AG08396 (cell line): ENCODE measurements at places on chromosomes 4 and X.
A peak's percentile ranks its signal among the peaks of the same experiment; 100 is the strongest.

DNA sequence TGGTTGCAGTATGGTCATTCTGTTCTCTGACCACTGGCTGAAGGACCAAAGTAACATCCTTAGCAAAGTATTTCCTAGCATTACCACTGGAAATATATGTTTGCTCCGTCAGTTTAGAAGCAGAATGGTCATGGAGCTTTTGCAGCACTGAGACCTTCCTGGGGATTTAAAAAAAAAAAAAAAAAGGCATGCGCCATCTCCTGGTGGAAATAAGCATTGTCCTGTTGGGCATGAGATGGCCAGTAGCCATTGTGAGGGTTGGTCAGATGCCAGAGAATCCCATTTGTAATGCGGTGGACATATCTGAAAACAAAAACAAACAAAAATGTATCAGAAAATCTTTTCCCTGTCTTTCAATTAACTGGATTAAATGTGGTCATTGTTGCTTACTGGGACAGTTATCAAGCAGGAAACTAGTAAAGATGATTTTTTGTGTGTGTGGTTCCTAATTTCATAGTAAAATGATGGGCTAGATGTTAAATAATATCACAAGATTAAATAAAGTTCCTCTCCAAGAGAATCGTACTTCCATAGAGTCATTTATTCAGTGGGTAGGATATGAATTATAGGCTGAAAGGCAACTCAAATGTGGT lies 139.6 kb downstream of the SOWAHB start:
- peak; percentile 55 for DNase-seq

DNA sequence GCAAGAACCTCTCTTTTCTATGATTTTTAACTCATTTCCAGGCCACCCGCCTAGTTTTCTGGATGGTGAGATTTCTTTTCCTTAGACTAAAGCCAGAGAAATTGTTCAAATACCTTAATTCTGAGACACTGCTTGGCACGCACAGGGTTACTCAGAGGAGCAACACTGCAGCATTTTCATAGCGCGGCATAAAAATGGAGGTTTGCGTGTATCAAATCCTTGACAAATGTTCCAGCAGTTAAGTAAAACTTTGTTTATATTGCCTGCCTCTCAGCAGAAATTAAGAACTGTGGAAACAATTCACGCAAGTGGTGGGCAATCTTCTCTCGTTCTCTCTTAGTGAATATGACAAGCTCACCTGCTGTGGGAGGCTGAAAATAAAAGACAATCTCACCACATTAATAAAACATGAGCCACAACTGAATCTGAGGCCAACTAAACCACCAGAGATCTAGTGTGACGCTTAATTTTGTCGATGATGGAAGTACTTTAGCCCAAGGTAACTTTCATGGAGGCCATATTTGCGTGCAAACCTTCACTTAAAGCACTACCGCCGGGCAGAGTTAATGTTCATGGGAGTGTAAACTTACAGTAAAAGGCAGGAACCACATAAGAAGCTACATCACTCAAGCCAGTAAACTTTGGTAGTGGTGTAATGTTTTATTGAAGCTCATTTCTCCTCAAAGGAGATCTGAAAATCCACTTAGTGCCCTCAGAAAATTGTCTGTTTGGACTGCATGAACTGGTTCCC lies 894.8 kb upstream of the EPHA5 start:
- peak; percentile 18 for DNase-seq

GRCh38 chr4:78292341-78292740 lies 235.2 kb downstream of the FRAS1 start:
- no peak for DNase-seq

DNA sequence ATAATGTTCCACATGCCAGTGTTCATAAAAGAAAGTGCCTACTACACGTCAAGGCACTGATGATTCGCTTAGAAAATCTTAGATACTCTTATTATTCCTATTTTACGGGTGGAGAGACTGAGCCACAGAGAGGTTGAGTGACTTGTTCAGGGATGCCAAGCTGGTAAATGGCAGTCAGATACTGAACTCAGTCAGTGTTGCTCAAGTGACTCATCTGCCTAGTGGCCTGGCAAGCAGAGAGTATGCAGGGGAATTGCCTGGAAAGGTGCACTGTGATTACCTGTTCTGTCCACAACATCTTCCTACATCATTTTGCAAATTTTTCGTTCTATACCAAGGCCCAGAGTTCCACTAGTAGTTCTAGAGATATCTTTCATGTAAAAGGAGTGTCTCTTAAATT lies 68.4 kb downstream of the RAPGEF2 start:
- no peak for DNase-seq

- no peak for DNase-seq
Measured at GRCh38 chr4:27020203-27020602, 159.6 kb downstream of the STIM2 start.

GRCh38 chrX:70922774-70923473 lies 8.0 kb downstream of the SLC7A3 start:
- no peak for DNase-seq

- DNase-seq = no peak
Measured at GRCh38 chr4:154658680-154659405, 46.4 kb upstream of the FGG start.

- DNase-seq = no peak
Measured at GRCh38 chr4:86633854-86634253, 39.7 kb downstream of the PTPN13 start.

DNA sequence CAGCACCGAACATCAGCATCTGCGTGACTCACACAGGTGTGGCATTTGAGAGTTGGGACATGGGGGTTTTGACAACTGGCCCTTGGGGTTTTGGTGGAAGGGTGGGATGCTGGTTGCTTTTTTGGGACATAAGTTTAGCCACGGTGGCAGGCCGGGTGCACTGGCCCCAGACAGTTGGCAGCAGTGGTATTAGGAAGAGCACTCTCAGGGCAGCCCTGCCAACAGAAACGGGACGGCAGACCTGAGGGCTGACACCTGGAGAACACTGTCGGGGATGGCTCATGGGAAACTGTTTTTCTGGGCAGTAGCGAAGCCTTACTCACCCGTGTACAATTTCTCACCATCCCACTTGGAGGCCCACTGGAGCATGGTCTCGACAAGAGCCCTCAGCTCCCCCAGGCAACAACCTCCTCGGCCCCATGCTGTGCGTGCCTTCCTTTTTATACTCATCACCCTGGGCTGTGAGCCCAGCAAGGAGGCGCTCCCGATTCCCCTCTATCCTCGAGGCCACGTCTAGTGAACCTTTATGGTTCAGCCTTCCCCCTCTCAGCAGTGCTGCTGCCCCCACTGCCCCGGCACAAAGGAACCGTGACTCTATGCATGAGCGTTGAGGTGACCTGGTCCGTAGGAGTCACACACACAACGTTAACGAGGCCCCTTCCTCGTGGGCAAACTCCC lies 30.6 kb downstream of the WDR1 start:
- no peak for DNase-seq

DNA sequence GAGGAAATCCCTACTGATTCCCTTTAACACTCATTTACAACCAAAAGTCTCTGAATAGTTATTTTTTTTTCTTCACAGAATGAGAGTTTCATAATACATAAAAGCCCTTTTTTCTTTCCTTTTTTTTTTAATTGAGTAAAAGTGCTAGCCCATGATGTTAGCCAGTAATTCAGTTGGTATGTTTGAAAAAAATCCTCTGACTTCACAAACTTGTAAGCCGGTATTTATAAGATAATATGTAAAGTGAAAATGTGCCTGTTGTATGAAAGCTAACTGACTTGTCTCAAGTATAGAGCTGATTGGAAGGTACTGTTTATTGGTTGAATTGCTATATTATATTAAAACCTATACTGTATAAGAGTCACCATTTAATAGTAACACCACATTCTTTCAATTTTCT lies 70.2 kb upstream of the NEIL3 start:
- DNase-seq = no peak

DNA sequence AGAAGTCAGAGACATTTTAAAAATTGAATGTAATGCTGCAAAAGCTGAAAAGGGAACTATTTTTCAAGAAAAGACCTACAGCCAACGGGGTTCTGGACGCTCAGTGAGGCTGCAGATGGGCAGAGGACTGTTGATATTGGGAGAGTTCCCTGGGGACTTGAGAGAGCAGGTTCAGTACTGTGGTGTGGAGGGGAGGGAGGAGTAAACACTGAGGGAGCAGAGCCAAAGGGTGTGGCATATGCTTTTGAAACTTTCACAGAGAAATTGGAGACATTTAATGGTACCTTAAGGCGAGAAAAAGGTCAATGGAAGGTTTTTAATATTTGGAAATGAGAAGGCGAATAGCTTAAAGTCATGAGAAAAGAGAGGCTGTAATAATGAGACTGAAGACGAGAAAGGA lies 62.2 kb upstream of the GPM6A start:
- no peak for DNase-seq

- no peak for DNase-seq
Measured at GRCh38 chr4:53640576-53641453, 49.5 kb upstream of the LNX1 start.

DNA sequence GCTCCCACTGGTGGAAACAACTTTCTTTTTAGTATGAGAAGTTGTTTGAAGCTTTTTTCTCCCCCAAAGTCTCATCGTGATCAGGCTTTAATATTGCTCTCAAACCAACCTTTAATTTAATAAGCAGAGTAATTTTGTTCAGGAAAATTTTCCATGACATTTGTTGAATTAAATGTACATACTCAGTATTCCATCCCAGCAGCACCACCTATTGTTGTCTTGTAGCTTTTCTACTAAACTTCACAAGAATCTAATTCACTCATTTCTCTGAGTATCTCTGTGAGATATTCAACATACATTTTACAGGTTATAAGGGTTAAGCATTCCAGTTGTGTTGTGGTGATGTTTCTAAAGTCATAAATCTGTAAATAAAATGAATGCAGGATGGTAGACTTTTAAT lies 218.3 kb upstream of the HAND2 start:
- DNase-seq = no peak

DNA sequence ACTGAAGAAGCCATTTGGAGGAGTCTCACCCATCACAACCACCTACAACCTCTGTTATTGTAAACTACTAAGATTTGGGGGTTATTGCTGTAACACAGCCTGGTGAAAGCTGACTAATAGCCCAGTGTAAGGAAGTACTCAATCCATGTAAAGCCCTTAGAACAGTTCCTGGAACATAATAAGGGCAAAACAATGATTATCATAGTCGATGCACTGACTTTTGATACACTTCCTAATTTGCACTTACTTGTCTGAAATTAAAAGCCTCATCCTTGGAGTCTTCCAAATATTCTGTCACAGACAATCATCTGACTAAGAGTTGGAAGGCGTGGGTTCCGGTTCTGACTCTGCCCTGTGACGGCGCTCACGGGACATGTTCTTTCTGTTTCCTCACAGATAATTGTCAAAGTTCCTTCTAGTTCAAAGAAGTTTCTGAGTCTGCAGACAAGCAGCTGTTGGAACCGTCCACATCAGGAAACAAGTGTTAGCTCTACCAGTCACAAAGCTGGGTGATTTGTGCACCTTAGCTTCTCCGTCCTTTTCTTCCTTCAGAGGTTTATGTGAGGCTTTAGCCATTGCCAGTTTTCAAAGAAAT lies 33.4 kb upstream of the RASGEF1B start:
- DNase-seq = no peak

DNA sequence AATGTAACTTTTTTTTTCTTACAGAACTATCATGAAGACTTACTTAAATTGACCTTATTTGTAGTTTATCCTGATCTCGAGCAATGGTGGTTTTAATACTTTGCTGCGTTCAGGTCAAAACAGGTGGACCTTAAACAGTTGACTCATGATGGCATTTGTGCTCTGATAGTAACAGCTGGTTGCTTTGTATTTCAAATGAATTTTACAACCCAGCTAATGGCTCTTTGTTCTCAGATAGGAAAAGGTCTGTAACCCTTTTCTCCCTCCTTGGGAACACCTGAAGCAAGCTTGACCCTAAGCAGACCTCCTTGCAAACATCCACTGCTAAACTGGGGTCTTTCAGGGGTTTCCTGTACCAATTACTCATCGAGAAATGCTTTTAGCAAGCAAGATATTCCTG lies 79.2 kb downstream of the F11 start:
- no peak for DNase-seq

DNA sequence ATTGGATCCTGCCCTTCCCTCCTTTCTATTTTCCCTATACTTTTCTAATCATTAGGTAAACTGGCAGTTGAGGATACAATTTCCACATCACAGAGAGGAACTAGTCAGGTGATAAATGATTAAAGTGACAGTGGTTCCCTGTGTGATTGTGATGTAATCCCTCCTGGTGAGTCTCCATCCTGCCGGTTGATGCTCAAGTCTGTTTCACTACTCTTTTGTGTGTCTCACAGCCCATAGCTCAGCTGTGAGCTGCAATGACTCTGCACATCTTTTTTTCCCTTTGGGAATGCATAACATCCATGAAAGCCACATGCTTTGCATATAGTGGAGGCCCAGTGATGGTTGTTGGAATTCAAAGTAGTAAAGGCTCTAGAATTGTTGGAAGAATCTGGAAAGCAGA lies 60.4 kb downstream of the CCNI start:
- DNase-seq = peak; percentile 29

DNA sequence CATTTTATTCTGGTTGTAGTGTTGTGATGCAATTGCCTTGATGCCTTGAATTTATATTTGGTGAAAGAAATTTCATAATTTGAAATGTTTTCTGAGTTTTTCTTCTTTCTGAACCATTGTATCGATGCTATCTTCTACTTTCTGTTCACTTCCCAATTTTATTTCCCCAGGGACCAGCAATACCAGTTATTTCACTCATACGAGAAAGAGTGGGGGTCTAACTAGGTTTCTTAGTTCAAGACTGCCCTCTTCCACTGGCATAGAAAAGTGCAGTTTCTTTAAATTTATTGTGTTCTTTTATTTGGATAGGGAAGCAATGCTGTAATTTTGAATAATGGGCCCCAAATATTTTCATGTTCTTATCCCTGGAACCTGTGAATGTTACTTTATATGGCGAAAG lies 544.0 kb upstream of the ADGRL3 start:
- DNase-seq = no peak

- DNase-seq = peak; percentile 13
Measured at GRCh38 chr4:94412658-94413038, 39.1 kb upstream of the PDLIM5 start.

DNA sequence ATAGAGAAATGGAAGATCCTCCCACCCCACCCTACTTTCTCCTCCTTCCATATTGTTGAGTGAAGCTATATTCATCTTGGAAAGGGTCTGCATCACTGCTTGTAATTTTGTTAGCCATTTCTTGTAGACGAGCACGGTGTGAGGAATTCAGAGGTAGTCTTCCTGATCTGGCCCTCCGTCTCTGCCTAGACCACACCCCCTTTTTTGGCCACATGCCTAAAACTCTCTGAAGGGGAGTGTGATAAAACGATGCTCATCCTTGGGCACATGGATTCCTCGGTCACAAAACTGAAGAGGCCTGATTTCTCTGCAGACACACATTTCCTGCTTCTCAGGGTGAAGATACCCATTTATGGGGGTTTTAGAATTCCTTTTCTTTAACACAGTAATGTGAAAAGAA lies 182.8 kb downstream of the LARP7 start:
- DNase-seq = no peak

GRCh38 chrX:134658760-134659023 lies 421 bp upstream of the PLAC1 start:
- no peak for DNase-seq
